ENCODE measurements at places on chromosomes 1 and 21.

GRCh38 chr1:3270403-3271245, 183.8 kb upstream of the ARHGEF16 start:
- DNase-seq, result no peak

GRCh38 chr1:78497201-78497600, 6.4 kb downstream of the PTGFR start:
- no peak for DNase-seq

DNA sequence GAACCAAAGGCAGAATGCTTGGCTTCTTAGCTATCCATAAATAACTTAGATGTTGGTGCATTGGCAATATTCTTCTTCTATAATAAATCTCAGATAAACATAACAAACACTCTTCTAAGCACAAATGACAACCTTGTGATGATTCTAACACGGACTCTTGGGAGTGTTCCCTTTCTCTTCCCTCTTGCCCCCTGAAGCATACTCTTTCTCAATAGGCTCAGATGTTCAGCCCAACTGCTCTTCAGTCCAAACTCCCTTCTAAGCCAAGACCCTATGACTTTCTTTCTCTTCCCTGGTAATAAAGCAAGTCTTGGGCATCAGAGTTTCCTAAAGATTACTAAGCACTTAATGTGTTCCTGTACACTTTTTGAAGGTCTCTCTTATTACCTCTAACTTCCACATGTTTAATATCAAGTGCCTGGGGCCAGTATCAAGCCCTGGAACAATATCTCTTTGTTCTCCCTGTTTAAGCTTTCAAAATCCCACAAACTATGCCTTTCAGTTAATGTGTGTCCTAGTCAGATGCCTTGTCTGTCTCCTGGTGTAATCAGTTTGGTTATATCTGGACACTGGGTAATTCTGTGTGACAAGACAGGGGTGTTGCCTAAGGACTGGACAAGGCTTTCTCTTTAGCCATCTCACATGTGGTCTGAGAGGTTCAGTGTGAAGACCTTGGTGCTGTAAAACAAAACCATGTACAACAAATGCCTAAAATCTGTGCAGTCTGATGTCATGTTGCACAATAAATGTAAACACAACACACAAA, 92.9 kb upstream of the IVNS1ABP start:
- no peak for DNase-seq

GRCh38 chr1:204477036-204477740, 17.4 kb downstream of the PIK3C2B start:
- DNase-seq, result no peak

GRCh38 chr1:2555634-2556276, 416 bp upstream of the TNFRSF14 start:
- no peak for DNase-seq

- DNase-seq, result no peak
Observed at GRCh38 chr21:38349111-38349746, 92.4 kb downstream of the KCNJ15 start.

GRCh38 chr1:87951852-87952251, 623.2 kb downstream of the LMO4 start:
- no peak for DNase-seq

- DNase-seq, result peak; percentile 81
Observed at GRCh38 chr1:25338188-25338981, at the start of gene TMEM50A. TSS of gene TMEM50A (plus strand) at chr1:25338334. CDS start at chr1:25340487, 2,153 bp downstream.

DNA sequence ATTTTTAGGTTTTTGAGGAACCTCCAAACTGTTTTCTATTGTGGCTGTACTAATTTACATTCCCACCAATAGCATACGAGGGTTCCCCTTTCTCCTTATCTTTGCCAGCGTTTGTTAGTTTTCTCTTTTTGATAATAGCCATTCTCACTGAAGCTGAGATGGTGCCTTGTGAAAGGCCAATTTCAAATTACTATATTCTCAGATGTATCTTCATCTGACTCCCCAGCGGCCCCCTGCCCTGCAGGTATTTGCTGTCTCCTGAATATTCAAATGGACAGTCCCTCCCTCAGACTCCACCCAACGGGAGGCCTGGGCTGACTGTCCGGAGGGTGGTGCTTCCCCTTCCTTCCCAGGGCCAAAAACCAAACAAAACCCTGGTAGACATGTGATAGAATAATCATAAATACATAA, 33.5 kb upstream of the TARBP1 start:
- no peak for DNase-seq

DNA sequence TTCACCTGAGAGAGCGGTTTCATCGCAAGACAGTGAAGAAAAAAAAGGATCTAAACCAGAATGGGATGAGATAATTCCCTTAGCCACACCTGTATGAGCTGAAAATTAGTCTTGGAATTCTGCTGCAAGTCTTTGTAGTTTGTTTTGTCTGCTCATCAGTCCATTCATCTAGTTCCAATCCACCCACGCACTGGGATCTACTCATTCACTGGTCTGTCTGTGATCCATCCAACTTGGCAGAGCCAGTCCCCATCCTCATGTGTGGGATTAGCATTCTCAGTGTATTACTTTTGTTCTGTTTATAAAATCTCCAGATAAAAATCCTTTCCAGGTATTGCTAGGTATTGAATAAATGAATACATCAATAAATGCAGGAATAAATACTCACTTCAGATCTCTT, 266.5 kb upstream of the USP24 start:
- no peak for DNase-seq

- DNase-seq, result no peak
Observed at GRCh38 chr1:78745111-78745510, 95.5 kb downstream of the IFI44 start.

DNA sequence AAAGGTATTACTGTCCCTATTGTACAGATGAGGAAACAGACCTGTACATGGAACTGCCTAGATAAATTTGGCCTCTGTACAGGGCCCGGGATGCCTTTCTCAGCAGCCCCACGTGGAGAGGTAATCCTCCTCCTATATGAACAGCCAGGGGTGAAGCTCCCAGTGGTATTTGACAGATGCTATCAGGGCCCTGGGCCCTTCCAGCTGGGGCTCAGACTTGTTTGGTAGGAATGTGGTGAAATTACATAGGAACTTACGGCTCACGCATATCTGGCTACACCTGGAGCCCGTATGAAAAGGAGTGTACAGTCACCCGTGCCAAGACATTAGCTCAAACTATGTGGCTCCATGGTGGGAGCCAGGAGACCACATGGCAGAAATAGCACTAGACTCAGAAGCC, 24.8 kb upstream of the TCEA3 start:
- DNase-seq, result no peak

DNA sequence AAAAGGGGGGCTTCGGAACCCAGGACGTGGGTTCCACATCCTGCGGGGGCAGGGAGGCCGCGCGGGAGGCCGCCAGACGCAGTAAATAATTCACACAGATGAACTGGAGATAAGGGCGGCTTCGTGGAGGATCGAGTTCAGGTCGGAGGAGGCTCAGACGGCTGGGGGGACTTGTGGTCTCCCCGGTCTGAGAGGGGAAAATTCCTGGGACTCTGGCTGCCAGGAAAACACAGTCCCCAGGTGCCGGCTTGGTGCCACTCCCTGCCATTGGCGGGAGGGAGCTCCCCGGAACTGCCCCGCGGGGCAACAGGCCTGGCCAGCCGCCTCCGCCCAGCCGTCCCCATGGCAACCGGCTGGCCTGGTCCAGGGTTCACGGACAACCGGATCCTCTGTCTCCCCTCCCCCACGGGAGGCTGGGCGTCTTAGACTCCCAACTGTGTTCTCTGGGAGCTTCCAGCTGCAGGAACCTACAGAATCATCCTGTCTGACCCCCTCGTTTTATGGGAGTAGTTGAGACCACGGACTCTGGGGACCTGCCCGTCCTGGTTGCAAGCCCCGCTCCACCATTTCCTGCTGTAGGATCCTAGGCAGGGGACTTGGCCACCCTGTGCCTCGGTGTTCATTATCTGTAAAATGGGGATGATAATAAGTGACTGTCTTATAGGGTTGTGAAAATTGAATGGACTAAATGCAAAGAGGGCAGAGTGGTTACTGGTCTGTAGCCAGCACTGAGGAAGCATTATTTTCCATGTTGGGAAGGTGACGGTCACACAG, 9.6 kb downstream of the CAMK2N1 start:
- no peak for DNase-seq

GRCh38 chr1:180228648-180229482, 1.2 kb upstream of the LHX4 start:
- DNase-seq, result no peak

GRCh38 chr21:44516342-44516741, 23.7 kb downstream of the KRTAP10-1 start:
- no peak for DNase-seq

DNA sequence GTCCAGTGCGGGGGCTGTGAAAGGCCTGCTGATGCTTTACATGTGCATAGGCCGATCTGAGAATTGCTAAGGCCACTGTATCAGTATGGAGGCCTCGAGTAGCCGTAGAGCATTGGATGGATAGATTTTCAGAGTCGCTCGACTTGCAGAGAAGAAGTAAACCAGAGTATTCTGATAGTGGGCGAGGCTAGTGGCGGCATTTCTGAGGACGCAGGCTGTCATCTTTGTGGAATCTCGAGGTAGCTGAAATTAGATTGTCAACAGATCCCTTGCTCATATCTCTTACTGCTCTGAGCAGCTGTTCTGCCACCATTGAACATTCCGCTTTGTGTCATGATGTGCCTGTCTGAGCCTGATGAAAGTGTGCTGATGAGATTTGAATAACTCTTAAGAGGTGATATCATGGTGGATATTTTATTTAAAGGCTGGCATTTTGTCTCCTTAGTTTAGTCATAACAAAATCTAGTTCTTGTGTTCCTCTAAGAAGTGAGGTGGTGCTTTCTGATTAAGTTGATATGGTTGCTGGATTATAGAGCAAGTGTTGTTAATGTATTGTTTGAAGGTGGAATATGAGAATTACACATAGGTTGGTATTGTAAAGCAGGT, 1.5 kb downstream of the KIF1B start:
- no peak for DNase-seq

GRCh38 chr1:12600880-12601633, 17.0 kb downstream of the DHRS3 start:
- DNase-seq, result no peak

GRCh38 chr1:78005448-78005722, 646 bp downstream of the DNAJB4 start:
- no peak for DNase-seq

DNA sequence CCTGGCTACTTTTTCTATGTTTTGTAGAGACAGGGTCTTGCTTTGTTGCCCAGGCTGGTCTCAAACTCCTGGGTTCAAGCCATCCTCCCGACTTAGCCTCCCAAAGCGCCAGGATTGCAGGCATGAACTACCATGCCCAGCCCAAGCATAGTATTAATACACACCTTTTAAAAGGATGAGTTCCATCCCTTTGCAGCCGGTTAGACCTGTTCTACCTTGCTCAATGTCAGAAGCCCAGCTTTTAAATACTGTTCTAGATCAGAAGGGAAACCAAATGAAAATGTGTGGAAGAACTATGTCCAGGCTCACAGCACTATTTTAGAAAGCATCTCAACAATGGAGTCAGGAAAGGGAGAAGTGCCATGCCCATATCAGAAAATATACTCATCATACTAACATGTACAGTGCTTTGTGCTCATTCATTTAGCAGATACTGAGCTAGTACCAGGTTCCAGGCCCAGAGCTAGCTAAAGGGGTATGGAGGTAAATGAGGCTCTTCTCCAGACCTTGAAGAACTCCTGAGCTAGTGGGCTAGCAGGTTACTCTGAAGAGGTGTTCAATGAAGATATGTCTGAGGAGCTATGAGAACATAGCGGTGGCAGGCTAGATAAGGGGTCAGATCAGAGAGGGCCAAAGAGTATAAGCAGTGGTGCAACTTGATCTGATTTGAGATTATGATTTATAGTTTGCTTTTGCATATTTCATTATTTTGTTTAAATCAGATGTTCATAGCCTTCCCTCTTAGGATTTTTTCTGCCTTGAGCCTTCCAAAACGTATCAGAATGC, 78.2 kb downstream of the RNF220 start:
- no peak for DNase-seq

GRCh38 chr1:38246955-38247952, 200.7 kb upstream of the POU3F1 start:
- no peak for DNase-seq

DNA sequence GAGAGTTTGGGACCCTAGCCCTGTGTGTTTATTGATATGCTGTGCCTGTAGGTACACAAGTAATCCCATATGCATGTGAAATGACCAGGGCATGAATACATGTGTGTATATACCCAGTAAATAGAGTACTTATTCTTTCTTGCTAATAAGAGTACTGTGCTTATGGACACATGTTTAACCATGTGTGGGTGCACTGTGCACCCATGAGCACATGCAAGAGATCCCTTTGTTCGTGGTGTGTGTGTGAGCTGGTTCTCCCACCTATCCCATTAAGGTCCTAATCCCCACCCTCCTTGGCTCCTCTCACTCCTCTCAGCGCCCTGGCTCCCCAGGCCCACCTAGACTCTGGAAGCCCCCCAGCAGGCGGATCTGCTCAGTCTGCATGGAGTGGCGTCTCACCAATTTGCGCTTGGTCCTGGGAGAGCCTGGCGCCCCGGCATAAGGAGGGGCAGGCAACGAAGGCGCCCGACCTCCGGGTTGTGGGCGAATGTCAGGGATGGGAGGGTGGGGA, 2.2 kb upstream of the LIX1L start:
- no peak for DNase-seq

GRCh38 chr1:45974541-45975269, 157.7 kb downstream of the PIK3R3 start:
- no peak for DNase-seq

GRCh38 chr1:177448652-177449357, 278.0 kb downstream of the BRINP2 start:
- no peak for DNase-seq

Measured in stimulated activated CD4-positive, alpha-beta T cell treated with anti-CD3 and anti-CD28 coated beads, Interleukin-1b, Interleukin-23, amount 100 ng/mL, for 24 hours (primary cell).